ENCODE measurements at places on chromosomes 1 and 21.

GRCh38 chr1:243421784-243422183 lies 165.9 kb downstream of the SDCCAG8 start:
- DNase-seq = peak; percentile 48

DNA sequence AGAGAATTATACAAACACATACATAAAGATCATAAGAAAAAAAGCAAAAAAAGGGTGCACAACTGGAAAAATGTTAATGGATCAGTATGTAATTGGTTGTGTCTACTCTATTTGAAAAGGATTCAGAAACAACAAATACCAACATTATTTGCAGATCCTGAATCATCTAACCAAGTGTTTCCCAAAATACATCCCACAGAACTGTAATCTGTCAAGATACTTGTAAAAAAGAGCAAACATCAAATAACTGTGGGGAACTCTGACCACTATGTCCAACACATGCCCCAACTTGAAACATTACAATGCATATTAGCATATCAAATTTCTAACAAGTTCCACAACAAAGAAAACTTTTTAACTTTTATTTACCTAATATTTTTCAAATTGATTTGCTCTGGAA lies 22.6 kb downstream of the ANKRD13C start:
- no peak for DNase-seq

DNA sequence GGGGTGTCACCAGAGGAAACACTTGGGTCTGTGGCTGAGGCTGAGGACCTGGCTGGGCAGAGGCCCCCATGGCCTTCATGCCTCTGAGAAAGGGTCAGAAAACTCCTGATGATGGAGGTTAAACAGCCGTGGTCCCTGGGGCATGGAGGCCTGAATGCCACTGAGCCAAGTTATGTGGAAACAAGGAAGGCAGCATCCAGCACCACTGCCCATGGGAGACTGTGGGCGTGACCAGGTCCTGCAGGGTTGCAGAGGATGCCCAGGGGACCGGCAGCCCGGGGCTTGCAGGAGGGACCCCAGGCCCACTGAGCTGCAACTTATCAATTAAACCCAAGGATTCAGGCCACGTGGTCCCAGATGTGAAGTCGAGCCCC lies 18.9 kb upstream of the COL6A2 start:
- no peak for DNase-seq

DNA sequence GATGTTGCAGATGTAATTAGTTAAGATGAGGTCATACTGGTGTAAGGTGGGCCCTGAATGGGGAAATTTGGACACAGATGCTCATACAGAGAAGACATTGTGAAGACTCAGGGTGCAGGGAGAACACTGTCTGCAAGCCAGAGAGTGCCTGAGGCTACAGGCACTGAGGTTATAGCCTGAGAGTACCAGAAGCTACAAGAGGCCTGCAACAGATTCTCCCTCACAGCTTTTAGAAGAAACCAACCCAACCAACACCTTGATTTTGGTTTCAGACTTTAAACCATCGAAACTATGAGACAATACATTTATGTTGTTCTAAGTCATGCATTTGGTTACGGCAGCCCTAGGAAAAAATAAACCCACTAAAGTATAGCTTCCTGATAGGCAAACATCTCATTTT lies 321.7 kb upstream of the USP25 start:
- no peak for DNase-seq
